ENCODE measurements at places on chromosomes 11 and 22.

GRCh38 chr22:28030473-28030872, 111.4 kb upstream of the PITPNB start:
- no peak for DNase-seq

GRCh38 chr11:15800111-15800800, 556.1 kb downstream of the SOX6 start:
- no peak for DNase-seq

DNA sequence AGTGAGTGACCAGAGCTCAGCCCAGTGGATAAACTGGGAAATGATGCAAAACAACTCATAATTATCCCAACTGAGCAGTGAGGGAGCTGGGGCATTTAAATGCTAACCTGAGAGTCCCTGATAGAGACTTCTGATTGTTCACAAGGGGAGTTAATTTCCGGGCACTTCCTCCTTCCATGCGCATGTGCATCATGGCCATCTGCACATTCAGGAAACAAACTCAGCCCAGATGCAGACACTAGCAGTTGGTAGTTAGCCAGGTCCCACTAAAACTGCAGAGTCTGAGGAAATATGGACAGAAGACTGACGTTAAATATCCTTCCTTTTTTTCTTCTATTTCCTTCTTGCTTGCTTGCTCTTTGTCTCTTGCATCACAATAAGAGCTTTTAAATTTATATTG, 852.1 kb upstream of the LRRC4C start:
- no peak for DNase-seq

DNA sequence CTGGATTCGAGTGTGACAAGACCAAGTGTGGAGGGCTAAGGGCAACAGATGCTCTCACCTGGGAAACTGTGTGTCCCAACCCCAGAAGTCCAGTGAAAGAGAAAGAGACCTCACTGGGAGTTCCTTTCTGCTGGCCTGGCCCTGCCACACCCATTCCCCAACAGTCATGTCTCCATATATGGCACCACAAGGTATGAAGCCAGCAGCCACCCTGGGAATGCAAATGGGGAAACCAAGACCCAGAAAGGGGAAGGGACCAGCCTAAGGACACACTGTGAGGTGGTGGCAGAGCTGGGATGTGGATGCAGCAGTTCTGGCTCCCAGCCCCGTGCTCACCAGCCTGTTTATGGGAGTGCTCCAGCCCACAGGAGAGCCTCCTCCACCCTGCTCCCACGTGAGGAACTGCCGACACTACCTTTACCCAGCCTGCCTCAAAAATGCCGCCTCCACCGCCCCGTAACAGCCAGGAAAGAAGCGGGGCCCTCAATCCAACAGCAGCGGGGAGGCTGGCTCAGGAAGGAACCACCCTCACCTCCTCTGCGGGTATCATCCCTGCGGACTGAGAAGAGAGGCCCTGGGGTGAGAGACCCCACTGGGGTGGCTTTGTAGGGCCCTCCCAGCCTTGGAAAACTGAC, 12.6 kb downstream of the LMO1 start:
- DNase-seq = no peak

- DNase-seq = no peak
These were observed 17.0 kb upstream of the KCTD14 start for GRCh38 chr11:78039919-78040671.

- DNase-seq = no peak
These were observed 102.8 kb downstream of the CWF19L2 start for GRCh38 chr11:107354780-107355179.

- no peak for DNase-seq
These were observed 10.3 kb downstream of the OR10D3 start for GRCh38 chr11:124193221-124194010.

GRCh38 chr11:30911247-30911646, 325.1 kb upstream of the MPPED2 start:
- no peak for DNase-seq

- no peak for DNase-seq
These were observed at the start of gene RELT for GRCh38 chr11:73376160-73376802. Gene RELT, plus strand, starts transcription at chr11:73376399. Its CDS starts 12,738 bp downstream, at chr11:73389137.

- no peak for DNase-seq
These were observed 1.0 kb downstream of the SFI1 start for GRCh38 chr22:31497148-31497938.

DNA sequence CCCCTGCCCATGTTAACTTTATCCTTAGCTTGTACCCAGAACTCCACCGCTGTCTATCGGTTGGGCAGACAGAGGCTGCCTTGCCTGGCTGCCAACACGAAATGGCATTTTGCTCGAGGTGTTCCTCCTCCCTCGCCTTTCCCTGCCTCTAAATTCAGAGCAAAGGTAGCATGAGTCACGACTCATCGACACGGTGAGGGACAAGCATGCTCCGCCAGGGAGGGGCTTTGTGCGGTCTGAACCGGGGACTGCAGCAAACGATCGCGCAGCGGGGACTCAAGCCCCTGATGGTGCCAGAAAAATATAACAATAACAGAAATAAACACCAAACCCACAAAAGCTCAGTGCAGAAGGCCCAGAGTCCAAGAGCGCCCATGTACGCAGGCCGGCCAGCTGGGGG, 52.3 kb downstream of the RTL6 start:
- DNase-seq = no peak

DNA sequence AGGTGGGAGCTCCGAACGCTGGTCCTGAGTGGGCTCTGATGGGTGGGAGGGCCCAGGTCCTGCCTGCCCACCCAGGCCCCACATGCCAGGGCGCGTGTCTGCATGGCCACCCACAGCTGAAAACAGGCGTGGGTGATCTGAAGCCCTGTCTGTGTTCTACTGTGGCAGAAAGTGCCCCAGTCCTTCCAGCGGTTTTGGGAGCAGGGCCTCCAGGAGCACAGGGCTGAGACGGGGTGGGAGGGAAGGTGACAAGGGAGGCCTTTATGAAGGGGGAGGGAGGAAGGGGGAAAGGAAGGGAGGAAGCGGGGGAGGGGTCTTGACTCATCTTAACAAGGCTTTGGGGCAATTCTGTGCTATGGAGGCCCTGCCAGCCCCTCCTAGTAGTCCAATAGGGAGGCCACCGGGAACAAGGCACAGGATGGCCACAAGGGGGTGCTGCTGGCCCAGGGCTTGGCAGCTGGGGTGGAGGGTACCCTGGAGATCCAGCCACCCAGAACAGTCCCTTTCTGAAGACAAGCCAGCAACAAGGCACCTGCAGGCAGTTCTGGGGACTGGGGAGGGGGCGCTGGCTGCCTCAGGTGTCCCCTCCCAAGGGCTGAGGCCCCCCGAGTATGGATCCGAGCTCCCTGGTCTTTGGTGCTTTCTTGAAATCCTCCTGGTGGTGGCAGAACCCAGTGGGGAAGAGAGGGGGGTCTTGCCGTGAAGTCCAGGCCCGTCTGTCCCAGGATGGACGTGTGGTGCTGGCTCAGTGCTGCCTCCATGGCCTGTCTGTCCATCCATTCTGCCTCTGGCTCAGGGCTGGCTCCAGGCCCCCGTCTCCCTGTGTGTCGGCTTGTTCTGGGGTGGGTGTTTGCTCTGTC, 6.3 kb upstream of the FADS3 start:
- peak; percentile 35 for DNase-seq

DNA sequence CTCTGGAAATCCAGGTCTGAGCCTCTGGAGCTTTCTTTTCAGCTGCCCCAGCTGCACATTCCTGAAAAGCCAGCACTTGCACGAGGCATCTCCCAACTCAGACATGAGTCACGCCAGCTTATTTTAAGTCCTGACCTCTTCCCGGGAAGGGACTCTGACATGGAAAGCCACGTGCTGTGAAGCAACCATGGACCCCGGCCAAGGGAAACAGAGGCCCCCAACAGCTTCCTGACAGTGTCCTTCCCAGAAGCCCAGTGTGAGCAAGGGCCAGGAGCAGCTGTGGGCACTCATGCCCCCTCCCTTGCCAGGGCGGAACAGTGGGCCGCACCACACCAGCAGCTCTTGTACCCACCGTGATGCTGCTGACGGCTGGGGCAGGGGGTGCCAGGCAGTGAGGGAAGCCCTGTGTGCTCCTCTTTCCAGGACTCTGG, 118.8 kb upstream of the CADM1 start:
- DNase-seq = no peak

DNA sequence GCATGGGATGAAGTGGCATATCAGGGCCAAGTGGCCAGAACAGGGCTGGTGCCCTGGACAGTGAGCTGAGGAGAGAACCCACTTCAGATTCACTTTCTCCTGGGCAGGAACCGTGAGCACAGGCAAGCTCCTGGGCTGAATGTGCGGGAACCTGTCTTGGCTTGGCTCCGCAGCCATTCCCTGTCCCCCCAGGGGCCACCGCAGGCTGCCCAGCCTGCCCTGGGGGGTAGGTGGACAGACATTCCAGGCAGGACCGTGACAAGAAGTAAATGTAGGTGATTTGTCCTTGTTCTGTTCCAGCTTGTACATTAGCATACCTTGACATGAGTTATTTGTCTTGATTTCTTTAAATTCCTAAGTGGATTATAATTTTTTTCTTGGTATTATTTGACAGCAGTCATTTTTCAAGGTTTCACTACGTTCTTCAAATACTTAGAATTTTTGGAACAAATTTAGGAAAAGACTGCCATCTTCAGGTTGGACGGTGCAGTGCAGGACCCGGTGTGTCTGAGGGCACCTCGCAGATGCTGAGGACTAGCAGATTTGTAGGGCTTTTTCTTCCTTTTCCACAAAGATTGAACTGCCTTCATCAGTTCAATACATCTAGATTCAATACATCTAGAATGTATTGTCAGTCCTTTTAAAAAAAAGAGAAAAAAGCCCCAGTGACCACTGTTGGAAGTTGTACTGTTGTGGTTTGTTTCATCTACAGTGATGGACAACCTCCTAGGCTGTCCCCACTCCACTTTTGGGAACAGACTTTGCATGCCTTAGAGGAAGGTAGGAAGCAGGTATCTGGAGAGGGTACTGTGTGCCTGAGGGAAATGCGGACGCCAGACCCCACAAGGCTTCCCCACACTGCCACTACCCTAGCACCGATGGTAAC, 115.1 kb upstream of the RASSF10 start:
- peak; percentile 8 for DNase-seq

DNA sequence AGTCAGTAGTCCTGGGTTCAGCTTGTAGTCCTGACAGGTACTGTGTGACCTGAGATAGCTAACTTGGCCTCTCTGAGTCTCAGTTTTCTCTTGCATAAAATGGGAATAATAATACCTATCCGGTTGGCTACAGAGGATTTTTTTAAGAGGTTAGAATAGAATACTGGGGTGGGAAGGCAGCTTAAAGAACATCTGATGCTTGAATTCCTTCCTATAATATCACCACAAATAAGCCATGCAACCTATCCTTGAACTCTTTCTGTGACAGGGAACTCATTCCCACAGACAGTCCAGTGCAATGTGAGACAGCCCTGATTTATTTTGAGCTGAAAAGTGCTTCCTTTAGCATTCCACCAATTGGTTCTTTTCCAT, 110.1 kb downstream of the CCDC81 start:
- DNase-seq = no peak

DNA sequence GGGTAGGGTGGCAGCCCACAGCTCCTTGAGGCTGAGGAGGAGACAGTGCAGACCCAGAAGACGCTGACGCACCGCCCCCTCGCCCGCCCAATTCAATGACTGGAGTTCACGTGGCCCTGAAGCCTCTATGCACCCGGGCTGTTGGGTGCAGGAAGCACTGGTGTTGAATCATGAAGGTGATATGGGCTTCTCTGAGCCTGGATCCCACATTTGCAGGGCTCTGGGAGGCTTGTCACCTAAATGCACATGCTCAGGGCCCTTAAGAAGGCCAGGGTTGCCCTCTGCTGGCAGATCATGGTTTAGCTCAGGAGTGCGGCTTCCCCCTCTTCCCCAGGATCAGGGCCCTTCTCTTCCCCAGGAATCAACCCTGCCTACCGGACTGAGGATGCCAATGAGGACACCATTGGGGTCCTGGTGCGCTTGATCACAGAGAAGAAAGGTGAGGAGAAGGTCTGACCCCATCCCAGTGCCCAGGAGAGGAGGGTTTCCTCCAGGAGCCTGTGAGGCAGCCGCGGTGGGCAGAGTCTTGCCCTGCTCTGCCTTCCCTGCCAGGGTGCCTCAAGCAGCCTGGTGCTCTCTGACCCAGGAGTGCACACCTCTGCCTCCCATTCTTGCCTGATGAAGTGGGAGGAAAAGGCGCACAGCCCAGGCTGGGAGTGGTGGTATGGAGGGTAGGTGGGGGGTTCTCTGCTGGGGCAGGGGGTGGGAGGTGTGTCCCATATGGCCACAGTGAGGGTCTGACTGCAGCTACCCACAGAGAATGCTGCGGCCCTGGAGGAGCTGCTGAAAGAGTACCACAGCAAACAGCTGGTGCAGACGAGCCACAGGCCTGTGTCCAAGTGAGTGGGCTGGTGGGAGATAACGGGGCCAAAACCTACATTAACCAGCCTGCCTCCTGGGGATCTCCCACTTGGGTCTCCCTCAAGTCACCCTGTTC, 17.5 kb downstream of the RELT start:
- peak; percentile 47 for DNase-seq

DNA sequence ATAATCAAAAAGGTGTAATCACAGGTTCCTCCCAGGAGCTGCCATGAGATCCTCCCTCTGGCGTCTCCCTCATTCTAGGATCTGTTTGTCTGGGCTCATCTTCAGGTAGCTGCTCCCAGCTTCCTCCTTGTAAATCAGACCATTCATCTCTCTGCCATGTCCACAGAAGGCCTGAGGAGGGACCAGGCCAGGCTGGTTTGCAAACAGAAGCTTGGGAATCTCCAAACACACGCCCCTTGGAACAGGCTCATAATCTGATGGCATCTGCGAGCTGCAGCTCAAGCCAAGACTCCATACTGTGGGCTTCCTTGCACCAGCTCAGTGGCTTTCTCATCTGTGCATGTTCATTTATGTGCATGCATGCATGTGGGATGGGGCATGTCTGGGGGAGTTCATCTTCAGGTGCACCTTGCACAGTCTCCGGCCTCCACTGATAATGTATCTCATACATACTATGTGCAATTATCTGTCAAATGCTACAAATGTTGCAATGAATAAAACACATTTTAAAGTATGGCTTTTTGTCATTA, 134.9 kb downstream of the NXPE2 start:
- DNase-seq = no peak

GRCh38 chr11:57202281-57202680, 20.5 kb downstream of the LRRC55 start:
- DNase-seq = no peak

- no peak for DNase-seq
These were observed at the start of gene LRRC32 for GRCh38 chr11:76670485-76671236. Gene LRRC32, minus strand, starts transcription at chr11:76670747. Its CDS starts 4,793 bp downstream, at chr11:76665954.

DNA sequence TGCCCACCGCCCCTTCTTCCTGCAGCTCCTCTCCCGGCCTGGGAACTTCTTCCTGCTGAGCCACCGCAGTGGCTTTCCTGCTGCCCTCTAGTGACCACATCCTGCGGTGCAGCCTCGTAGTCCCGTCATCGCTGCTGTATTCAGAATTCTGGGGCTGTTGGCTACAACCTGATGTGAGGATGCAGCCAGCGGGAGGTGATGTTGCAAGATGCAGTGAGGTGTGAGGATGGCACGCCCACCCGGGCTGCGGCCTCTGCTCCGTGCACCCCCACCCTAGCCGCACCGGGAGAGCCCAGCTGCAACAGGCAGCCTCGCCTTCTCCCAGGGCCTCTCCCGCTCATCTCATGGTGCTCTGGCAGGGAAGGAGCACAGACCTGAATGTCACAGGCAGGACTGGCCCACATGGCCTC, 10.1 kb downstream of the CHST1 start:
- DNase-seq = no peak

Measured in SK-N-MC (cell line).